Inflammatory macrophage treated with lipopolysaccharide for 1 hour (primary cell): ENCODE measurements at places on chromosomes 16 and 17.

GRCh38 chr17:36722121-36722902 is 120.9 kb downstream of the MRM1 start:
- no peak for DNase-seq

DNA sequence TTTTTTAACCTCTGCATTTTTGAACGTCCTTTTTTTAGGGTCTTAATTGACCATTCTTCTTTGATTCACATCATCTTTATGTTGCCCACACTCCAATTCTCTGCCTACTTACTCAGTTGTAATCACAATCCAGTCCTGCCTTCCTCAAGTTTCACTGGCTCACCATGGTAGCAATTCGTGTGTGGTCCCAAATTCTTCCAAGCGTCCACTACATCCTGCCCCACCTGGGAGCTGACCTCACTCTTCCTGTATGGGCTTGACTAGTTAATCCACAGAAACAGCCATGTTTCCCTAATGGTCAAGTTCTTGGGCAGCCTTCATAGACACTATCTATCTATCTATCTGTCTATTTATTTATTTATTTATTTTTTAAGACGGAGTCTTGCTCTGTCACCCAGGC is 7.1 kb downstream of the TLCD2 start:
- DNase-seq: no peak

DNA sequence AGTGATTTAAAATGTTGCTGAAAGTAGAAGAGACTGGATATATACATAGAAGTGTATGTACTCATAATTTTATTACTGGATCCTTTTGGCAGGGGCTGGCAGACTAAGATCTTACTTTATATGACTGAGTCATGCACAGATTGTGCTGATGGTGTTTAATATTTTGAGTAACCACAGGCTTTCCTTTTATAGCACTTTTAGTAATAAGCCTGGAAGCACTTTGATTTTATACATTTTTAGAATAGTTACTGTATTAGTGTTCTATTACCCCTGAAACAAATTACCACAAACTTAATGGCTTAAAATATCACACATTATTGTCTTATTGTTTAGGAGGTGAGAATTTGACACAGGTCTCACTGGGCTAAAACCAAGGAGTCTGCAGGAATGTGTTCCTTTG is 113.4 kb upstream of the CDH8 start:
- DNase-seq: no peak

- no peak for DNase-seq
These were observed 3.9 kb upstream of the WFIKKN2 start for GRCh38 chr17:50831471-50831928.

GRCh38 chr16:86791287-86792035 is 213.1 kb downstream of the FOXL1 start:
- no peak for DNase-seq

- DNase-seq: peak; percentile 97
These were observed 18.6 kb upstream of the PITPNM3 start for GRCh38 chr17:6574687-6575595.

DNA sequence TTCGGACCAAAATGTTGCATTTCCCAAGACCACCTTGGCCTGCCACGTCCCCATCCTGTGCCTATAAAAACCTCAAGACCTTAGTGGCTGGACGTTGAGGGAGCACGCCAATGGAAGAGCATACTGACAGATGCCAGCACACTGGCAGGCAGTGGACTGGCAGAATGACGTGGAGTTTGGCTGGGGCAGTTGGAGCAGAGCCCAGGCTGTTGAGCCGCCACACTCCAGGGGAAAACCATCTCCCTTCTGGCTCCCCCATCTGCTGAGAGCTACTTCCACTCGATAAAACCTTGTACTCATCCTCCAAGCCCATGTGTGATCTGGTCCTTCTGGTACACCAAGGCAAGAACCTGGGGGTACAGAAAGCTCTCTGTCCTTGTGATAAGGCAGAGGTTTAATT is 494.1 kb downstream of the CDH11 start:
- no peak for DNase-seq

DNA sequence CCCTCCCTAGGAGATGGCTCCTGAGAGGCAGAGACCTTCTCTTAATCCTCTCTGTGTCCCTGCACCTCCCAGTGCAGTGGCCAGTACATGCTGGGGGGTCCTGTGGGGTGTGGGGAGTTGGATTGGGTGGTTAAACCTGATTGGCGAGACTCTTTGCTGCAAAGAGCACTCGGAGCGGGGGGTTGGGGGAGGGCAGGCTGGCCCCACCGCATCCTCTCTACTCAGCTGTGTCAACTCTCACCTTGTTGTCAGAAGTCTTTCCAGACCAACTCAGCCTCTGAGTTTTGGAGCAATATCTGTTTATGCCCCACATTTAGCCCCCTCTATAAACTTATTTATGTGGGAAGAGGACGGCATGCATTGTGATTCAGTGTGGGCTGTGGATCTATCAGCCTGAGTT is 40.0 kb downstream of the SMARCE1 start:
- no peak for DNase-seq

DNA sequence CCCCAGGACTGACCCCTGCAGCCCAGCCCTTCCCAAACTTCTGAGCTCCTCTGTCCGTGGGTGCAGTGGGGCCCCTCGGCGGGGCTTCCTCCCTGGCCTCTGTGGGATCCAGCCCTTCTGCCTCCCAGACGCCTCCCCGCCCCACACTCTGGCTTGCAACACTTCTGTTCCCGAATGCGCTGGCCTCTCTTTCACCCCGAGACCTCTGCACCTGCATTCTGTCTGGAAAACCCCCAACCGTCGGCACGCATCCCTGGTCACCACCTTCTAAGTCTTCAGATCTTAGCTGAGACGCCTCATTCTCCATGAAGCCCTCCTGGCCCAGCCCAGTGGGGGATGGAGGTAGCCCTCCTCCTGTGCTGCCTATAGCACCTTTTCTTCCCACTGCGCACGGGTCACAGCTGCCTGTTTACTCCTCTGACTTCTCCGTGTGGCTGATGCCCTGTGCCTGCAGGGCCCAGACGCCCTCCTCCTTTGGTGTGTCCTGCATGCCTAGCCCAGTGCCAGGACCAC is 26.4 kb downstream of the TMEM235 start:
- no peak for DNase-seq

DNA sequence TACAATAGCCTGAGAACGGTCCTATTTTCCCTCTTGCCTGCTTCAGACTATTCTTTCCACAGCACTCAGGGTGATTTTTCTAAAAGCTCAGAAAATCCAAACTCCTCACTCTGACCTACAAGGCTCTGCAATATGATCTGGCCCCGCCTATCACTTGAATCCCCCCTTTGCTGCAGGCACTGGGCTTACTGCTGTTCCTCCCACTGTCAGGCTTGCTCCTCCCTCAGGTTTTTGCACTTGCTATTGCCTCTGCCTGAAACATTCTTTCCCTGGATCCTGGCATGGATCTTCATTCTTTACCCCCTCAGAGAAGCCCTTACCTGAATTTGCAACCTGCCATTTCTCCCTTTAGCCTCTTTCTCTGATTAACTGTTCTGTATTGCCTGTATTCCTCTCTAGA is 52.3 kb downstream of the RPGRIP1L start:
- DNase-seq: no peak

DNA sequence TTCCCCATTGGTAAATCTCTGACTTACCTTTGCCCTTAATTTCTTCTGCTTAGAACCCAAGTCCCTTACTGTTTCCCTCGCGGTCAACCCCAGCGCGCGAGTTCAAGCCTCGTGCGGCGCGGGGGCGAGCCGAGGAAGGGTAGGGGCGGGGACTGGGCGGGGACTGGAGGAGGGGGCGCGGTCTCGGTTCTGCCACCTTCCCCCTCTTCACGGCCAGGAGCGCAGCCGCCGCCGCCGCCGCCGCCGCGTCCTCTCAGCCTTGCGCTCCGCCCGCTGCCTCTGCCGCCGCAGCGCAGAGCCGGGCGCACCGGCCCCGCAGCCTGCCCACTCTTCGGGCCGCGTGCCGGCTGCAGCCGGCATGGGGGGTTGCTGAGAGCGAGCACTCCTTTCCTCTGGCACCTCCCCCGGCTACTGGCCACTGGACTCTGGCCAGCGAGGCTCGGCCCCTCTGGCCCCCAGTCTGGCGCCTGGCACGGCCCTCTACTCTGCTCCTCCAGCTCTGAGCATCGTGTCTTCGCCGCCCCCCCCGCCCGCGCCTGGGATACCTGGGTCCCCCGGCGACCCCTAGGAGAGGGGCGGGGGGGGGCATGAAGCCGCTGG is at the start of gene RAPGEFL1:
TSS of gene RAPGEFL1 (plus strand) at position 196 of the 600 bp plus-strand sequence. CDS start at position 588, 392 bp downstream.
- peak; percentile 80 for DNase-seq

DNA sequence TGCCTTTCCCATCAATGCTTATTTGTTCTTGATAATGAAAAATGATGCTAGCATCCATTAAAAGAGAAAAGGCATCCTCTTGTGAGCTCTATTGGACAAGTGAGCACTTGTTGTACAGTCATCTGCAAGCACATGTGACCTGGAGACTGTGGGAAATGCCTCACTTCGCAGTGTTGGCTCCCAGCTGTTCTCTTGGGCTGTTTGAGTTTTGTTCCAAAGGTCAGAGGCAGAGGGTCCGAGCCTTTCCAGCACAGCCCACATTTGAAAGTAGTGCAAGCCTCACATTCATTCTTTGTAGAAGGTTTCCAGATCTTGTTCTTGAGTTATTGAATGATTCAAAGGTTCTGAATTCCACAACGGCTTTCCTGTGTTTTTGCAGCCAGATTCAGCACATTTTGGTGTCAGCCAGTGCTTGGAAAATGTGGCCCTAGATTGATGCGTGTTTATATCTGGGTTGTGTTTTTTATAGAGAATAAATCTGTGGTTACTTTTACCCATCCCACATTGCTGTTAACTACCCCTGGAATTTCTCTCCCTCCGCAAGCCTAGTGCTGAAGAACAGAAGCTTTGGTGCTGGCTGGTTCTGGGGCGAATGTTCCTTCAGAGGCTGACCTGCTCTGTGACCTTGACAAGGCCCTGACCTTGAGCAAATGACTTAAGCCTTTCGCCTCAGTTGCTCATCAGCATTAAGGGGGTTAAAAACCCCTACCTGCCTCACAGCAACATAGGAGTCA is 49.8 kb downstream of the CDH1 start:
- DNase-seq: no peak

DNA sequence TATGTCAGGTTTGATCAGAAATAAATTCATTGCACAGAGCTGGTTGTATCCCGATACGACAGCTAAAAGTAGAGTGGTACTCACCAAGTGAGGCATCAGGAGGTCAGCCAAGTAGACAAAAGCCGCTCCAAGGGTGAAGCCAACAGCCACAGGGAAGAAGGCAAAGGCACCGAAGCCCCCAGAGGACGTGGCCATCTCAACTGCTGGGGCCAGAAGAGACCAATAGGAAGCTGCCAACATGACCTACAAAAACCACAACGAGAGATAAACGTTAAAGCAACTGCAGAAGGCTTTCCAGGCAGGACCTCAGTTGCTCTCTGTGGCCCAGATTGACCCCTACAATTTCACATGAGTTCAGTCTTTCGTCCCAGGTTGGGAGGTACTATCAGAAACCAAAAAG is 61.0 kb downstream of the SLC39A11 start:
- no peak for DNase-seq

- no peak for DNase-seq
These were observed 14.8 kb downstream of the TAC4 start for GRCh38 chr17:49832840-49833599.

GRCh38 chr17:10657879-10658278 is 770 bp upstream of the MYH3 start:
- no peak for DNase-seq

- DNase-seq: no peak
These were observed 23.7 kb upstream of the SPNS2 start for GRCh38 chr17:4475001-4475400.

DNA sequence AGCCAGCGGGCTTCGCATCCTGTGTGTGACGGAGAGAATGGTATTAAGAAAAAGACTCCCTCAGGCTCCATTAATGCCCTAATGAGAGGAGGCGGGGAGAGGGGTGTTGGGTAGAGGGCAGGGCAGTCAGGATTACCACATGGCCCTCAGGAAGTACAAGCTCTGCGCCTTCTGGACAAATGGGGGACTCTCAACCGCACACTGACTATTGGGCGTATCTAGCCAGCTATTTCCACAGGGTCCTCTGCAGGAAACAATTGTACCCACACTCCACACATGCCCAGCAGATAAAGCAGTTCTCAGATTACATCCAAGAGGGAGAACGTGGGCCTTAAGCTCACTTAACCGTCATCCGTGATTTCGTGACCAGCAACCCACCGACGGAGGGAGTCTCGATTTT is 14.7 kb downstream of the NXN start:
- DNase-seq: no peak

DNA sequence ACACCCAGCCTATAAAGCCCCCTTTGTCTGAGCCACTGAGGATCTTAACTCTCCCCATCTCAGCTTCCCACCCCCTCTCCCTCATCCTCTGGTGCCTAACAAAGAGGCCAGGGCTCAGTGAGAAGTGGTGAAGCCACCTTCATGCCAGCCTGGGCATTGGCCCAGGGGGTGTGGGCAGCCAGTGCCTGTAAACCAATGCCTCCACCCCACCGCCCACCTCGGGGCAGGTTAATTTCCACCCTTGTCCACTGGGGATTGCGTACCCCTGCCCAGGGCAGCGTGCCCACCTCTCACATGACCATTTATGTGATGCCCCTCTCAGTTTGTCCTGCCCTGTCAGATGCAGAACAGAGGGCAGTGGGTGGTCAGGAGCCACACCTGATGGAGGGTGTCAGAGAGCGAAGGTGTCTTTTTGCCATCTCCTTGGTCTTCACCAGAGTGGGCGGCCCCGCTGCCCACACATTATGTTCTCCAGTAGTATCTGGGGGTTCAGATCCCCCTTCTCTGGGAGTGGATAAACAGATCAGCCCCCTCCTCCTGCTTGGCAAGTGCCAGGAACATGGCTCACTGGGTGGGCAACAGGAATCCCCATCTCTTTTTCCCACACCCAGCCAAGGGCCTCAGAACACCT is 10.1 kb upstream of the ARHGAP23 start:
- DNase-seq: no peak

DNA sequence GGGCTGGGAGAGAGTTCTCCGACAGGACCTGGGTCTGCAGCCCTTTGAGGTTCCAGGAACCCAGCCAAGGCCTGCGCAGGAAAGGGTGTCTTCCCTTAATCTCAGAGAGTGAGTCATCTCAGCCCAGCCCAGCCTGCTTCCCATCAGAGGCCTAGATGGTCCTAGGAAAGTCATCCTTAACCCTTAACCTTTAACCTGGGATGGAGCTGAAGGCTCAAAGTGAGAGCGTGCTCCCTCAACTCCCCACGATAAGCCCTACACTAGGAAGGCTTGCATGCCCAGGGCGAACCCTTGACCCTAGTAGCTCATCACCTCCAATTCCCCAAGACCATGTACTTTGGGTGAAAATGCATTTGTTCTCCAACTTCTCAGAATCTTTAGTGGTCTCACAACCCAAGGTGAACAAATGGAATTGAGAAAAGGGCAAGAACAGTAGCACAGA is 4.8 kb upstream of the ATXN7L3 start:
- no peak for DNase-seq

- DNase-seq: no peak
These were observed 135.8 kb upstream of the CA10 start for GRCh38 chr17:52294301-52294700.

DNA sequence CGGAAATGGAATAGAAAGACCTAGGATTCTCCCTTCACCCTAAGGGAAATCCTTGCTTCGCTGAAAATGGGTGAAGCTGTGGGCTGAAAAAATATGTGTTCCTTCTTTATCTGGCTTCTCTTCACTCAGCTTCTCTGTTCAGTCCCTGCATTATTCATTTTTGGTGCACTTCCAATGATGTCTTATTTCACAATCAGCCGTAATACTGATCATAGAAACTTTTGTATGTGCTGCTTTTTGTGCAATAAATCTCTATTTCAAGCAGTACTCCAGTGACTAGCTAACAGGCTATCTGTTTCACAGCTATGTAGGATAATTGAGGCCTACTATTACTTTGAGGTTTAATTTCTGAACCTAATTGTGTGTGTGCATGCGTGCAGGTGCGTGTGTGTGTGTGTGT is 144.6 kb downstream of the FOXL1 start:
- DNase-seq: no peak
